Kidney epithelial cell (primary cell): ENCODE measurements at places on chromosomes 1 and 21. TPM values are rescaled to one million over a fixed set of nuclear protein-coding genes. Genes with fewer than 3 reads are reported as not detected.

The UBE4B gene
- 45.0 and 47.1 TPM in 2 replicates for total RNA-seq

The CRNN gene
- not detected in 2 replicates for total RNA-seq

- no peak for DNase-seq
Observed at GRCh38 chr1:75134647-75135572, 722 bp downstream of the LHX8 start.

DNA sequence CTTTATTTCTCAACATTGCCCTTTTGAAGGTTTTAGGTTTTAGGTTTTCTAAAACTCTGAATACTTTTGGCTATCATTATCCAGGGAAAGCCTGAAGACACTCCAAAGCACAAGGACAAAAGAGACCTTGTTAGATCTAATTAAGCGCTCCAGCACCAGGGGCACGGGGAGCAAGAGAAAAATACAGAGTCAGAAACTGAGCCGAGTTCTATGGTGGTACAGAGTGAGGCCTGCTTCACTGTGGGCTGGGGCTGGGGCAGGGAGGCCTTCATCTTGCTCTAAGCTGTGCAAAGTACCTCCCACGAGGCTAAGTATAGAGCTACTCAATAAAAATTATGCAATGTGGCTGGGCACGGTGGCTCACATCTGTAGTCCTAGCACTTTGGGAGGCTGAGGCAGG is 19.7 kb upstream of the RAB4A start:
- no peak for DNase-seq

DNA sequence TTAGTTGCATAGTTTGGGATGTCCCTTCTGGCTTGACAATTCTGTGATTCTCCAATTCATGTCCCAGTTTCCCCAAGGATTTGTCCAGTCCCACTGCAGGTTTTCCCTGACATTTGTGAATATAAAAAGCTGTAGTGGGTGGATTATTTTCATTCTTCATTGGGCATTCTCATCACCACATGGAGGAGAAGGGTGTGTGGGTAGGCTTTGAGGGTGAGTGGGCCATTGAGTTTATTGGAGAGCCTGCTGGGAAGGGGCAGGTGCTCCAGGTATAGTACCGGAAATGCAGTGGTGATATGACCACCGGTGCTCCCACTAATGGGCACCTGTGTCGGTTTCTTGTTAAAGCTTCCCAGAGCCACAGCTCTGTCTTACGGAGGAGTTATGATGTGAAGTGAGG is 74.5 kb downstream of the CNIH3 start:
- DNase-seq: no peak

DNA sequence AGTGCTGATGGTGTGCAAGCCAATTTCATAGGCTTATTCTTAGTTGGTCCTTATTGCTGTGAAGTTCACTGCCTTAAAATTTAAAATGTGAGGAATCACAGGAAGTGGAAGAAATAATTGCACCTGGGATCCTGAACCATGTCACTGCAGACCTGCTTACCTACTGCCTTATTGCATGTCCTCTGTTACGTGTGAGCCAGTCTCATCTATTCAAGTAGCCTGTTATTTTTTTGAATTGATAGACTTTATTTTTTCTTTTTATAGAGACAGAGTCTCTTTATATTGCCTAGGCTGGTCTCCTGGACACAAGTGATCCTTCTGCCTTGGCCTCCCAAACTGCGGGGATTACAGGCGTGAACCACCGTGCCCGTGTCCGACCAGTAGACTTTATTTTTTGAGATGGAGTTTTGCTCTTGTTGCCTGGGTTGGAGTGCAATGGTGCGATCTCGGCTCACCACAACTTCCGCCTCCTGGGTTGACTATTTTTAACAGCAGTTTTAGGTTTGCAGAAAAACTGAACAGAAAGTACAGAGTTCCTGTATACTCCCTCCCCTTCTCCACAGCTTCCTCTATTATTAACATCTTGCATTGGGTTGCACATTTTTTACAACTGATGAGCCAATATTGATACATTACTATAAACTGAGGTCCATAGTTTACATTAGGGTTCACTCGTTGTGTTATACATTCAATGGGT is 14.0 kb upstream of the DISC1 start:
- no peak for DNase-seq

GRCh38 chr1:208446271-208446691 is 202.1 kb upstream of the PLXNA2 start:
- no peak for DNase-seq

GRCh38 chr1:39657402-39657801 is 14.5 kb downstream of the NT5C1A start:
- DNase-seq: no peak

DNA sequence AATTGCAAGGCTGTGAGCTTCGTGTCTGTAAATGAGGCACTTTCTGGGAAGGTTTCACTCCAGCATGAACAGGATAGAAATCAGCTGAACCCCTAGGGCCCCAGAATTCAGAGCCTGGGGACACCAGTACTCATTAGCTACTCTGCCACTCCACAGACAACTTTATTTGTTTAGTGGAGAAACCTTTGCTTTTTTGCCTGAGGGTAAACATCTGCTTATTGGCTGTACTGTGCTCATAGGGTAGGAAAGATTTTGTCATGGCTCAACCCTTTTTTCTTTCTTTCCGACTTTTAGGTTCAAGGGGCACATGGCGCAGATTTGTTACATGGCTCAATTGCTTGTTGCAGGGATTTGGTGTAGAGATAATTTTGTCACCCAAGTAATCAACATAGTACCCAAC is 138.4 kb upstream of the BACE2 start:
- no peak for DNase-seq

DNA sequence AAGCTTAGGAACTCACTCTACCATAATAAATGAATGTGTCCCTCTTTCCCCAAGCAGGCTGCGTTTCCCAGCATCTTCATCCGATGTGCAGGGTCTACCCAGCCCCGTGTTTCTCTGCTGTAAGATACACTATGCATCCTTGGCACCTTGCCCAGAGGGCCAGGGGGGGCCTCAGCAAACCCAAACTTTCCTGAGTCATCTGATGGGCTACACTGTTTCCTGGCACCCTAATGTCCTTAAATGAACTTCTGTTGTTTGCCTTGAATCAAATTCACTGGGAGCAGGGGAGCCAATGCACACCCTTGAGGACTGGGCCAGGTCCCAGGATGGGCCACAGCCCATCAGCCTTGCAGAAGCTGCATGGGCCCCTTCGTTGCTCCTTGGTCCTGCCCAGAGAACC is 145.5 kb downstream of the IGSF21 start:
- DNase-seq: no peak
